ENCODE measurements at places on chromosomes 16 and 17.
A peak's percentile ranks its signal among the peaks of the same experiment; 100 is the strongest.

DNA sequence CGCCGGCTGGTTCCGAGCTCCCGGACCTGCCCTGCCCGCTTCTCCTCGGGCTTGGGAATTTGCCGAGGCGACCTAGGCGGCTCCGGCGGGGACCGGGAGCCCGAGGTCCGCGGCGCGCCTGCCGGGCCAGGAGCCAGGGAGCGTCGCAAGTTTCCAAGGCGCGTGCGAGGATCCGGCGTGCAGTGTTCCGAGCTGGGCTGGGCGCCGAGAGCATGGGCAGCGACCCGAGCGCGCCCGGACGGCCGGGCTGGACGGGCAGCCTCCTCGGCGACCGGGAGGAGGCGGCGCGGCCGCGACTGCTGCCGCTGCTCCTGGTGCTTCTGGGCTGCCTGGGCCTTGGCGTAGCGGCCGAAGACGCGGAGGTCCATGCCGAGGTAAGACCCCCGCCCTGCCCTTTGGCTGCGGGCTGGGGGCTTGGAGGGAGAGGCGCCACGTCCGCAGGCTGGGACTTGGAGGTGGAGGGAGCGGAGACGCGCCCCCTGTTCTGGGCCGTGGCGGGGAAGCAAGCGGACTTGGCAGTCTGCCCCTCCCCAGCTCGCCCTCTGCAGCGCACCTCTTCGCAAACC is 668 bp downstream of the MMP15 start:
- no peak for DNase-seq

GRCh38 chr16:22314661-22315626 is 17.7 kb downstream of the POLR3E start:
- no peak for DNase-seq

DNA sequence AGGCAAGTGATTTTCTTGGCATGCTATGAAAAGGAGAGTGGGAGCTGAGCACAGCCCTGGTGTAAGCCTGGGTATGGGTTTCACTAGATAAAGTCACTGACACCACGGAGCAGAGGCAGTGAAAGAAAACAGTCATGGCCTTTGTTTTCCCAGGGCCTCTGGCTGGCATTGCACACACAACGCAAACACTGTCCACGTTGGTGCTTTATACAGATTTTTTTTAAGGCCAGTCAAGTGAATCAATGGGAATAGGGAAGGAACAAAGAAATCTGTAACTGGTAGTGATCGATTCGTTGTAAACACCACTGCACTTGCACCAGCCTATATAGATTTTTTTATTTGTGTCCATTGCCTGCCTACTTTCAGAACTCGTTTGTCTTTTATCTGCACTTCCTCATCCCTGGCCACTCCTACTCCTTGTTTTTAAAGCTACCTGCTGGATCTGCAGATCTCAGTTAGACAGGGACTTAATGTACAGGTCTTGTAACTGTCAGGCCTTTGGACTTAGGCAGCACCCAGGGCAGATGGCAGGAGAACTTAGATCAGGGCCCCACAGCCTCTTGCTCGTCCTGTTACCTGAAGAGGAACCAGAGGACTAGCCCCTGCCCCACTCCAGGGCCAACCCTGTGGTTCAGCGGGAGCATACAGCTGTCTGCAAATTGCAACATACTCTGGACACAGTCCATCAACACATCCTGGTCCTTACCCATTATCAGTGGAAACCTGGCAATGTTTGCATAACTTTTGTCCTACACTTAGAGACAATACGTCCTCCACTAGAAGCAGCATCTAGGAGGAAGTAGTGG is 10.6 kb upstream of the TMIGD1 start:
- no peak for DNase-seq

- DNase-seq = no peak
These were observed 4.3 kb downstream of the ABI3 start for GRCh38 chr17:49214676-49215360.

DNA sequence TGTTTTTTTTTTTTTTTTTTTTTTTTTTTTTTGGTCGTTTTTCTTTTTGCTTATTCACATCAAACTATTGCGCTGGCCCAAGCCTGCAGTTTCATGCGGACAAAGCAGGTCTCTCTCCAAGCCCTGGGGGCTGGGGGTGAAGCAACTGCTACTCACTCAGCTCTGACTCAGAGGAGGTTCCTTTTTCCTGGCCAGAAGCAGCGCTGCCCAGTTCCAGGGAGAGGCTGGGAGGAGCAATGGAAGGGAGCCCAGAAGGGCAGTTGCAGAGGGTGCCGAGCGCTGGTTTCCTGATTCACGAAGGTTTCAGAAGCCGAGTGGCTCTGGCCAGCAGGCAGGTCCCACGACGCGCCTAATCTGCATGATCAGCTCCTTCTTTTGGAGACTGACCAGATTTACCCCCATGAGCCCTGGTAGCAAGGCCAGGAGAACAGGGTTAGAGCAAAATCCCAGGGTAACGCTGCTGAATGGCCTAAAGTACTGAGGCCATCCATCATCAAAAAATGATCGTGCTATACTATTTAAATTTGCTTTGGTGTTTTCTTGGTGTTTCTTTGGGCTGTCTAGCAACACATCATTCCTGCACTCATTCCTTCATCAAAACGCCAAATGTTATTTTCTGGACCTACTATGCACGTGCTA is 144.7 kb upstream of the SOX9 start:
- DNase-seq = no peak

GRCh38 chr17:18173740-18174139 is 9.9 kb upstream of the ALKBH5 start:
- no peak for DNase-seq

DNA sequence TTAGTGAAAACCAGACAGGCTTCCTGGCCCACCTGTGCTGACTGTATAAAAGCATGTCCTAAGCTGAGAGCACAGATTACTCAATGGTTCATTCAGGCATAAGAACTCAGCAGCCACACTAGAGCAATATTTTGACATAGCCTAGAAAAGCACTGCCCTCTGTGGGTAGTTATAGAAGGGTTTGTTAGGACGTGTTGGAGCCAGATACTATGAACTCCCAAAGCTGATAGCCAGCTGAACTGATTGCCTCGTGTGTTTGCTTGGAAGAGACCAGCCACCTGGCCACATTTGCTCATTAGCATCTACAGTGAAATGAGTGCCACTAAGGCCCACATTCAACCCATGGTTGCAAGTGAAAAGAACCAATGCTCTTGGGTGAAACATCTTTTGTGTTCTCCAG is 30.8 kb upstream of the ABCA5 start:
- DNase-seq = no peak

DNA sequence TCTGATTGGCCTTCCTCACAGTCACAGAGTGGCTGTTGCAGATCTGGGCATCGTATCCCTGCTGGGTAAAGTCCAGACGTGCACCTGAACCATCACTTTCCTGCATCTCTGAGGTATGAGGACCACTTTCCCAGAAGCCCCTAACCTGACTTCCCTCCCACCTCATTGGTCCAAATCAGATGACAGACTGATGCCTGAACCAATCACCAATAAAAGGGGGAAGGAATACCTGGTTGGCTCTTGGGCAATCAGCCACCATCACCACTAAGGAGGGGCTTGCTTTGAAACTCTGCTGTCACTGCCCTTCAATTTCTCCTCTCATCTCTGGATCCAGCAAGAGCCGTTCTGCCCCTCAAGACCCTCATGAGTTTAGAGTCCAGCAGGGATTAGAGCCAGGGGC is 13.6 kb upstream of the WFDC1 start:
- DNase-seq = no peak

DNA sequence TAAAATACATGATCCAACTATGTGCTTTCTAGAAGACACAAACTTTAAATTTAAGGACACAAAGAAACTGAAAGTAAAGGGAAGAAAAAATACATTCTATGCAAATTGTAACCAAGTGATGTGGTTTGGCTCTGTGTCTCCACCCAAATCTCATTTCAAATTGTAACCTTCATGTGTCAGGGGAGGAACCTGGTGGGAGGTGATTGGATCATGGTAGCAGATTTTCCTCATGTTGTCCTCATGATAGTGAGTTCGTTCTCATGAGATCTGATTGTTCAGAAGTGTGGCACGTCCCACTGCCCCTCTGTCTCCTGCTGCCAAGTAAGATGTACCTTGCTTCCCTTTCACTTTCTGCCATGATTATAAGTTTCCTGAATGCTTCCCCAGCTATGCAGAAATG is 15.0 kb downstream of the OR1A1 start:
- peak; percentile 2 for DNase-seq

DNA sequence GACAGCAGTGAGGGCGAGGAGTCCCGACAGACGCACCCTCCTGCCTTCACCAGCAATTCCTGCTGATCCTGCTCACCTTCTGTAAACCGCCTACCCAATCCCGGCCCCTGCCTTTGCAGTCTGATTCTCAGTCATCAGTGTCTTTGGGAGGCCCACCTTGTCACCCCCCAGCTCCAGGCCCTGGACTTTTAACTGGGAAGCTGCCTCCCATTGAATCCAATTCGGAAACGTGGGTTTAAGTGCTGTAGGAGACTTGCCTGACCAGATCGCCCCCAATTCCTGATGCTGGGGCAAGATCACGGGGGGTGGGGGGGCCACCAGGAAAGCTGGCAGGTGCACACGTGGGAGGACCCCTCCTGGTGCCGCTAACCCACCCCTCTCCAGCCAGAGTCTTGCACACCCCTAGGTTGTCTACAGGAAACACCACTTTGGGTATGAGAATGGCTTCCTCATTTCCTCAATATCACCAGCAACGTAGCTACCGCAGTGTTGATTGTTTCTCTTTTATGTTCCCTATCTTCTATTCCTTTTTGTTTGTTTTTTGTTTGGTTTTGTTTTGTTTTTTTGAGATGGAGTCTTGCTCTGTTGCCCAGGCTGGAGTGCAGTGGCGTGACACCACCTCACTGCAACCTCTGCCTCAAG is 46.6 kb upstream of the CMIP start:
- DNase-seq = no peak

DNA sequence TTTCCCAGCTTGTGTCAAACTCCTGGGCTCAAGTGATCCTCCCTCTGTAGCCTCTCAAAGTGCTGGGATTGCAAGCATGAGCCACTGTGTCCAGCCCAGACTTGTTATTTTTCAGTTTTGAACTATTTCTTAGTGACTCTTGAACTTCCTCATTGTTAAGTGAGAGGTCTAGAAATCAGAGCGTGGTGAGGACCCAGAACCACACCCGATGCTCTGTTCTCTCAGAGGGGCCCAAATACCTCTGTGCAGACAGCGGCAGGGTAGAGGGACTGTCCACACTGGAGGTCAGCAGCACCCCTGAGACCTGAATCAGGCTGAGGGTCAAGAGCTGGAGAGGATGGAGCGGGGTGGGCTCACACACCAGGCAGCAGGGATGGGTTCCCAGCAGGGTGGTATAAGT is 47.7 kb upstream of the MEAK7 start:
- no peak for DNase-seq

GRCh38 chr17:77343031-77343800 is 202.4 kb downstream of the SEC14L1 start:
- no peak for DNase-seq

- no peak for DNase-seq
These were observed 63.1 kb downstream of the BANP start for GRCh38 chr16:88014252-88014781.

GRCh38 chr17:39165841-39166349 is at the start of gene ARL5C:
Gene ARL5C, minus strand, starts transcription at chr17:39166161. Its CDS starts 401 bp downstream, at chr17:39165760.
- DNase-seq = no peak

- no peak for DNase-seq
These were observed 1.4 kb downstream of the MTSS2 start for GRCh38 chr16:70684146-70685060.

DNA sequence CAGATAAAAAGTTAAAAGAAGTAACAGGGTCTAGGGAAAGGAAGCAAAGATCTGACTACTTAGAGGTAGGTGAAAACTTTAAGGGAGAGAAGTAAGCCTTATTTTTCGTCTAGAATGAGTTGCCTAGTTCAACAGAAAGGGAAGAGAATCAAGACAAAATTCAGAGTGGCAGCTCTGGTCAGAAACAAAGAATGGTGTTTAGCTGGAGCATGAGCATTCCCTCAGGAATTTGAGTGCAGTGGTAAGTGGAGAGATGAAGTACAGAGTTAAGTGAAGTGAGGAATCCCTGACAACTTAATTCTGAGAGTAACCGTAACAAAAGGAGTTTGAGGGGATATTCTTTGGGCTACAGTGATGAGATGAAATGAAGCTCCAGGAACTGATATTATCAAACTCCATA is 11.5 kb downstream of the SMG6 start:
- no peak for DNase-seq

DNA sequence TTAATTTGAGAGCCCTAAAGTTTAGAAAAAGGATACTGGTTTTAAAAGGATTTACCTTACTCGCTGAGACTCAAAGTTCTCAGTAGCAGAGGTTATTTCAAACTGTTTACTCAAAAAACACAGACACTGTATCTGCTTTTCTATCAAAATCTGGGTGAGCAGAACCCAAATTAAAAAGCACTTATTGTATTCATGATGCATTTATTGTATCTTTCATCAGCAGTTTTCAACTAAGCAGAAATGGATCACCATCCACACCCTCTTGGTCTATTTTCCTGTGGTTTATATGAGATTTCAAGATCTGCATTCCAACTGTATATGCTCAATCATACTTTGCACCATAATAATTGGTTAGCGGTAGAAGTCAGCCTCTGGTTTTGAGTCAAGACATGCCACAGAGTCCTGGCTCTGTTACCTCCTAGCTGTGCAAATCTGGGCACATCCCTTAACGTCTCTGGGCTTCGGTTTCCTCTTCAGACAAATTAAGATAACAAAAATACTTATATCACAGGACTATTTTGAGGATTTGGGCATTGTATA is 109.5 kb downstream of the ASIC2 start:
- DNase-seq = no peak

GRCh38 chr17:60356940-60357339 is 35.0 kb downstream of the USP32 start:
- no peak for DNase-seq

DNA sequence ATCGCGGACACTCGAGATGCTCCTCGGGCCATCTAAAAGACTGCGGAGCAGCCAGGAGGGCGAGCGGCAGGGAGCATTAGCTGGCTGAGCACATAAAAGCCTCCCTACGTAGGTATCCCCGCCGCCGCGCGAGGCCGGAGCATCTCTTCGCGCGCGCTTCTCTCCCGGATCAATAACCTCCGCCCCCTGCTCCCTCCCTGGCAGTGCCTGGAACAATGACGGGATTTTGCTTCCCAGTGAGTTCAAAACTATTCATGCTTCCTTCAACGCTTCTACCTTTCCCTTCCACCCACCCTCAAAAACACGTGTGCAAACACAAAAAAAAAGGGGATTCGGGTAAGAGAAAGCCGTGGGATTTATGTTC is 984 bp downstream of the CENPV start:
- DNase-seq = no peak

DNA sequence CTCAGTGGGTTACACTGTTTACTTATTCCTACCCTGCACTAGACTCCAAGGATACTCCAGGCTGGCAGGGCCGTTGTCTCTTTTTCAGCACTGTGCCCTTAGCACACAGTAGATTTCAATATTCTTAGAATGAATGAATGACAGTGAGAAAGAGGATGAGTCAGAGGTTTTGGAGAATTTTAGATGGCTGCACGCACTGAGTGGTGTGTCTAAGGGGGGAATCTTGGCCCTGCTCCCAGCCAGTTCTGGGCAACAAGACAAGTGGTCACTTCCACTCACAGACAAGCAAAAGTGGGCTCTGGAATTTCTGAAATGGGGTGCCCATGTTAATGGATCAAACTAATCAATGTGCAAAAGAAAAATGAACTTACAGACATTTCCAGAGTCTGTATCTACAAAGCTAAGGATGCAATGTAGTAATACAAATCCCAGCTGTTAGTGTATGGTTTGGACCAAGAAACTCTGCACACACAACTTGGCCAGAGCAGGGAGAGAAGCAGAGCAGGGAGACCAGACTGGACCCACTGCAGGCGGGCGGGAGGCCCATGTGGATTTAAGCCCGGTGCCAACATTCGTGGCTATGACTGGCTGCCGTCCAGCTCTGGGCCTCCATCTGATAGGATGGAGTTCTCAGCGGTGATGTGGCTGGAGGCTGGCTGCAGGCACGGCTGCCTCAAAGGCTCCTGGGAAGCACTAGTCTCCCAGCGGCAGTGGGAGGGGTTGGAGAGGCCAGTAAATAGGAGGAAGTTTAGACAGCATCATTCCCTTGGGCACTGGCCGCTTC is 95.6 kb upstream of the CDYL2 start:
- no peak for DNase-seq

Data from CMK (cell line).